ENCODE measurements at places on chromosomes 3 and 15.

DNA sequence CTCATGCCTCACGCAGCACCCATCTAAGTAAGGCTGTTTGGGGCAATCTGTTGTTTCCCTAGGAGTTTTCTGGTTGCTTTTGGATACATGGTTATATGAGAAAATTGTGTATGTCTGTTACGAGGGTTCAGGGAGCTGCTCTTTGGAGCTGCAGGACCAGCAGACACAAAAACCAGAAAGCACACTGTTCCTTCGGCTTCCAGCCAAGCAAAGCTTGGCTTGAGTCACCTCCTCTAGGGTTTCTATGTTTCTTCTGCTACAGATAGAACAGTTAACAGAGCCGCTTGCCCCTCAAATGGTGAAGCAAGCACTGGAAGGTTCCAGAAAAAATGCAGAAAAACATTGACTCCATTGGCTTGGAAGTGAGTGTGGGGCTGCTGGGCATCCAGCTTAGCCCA is 49.2 kb upstream of the CTDSPL start:
- no peak for DNase-seq

GRCh38 chr3:55090291-55090690 is 162.4 kb upstream of the LRTM1 start:
- DNase-seq = no peak

DNA sequence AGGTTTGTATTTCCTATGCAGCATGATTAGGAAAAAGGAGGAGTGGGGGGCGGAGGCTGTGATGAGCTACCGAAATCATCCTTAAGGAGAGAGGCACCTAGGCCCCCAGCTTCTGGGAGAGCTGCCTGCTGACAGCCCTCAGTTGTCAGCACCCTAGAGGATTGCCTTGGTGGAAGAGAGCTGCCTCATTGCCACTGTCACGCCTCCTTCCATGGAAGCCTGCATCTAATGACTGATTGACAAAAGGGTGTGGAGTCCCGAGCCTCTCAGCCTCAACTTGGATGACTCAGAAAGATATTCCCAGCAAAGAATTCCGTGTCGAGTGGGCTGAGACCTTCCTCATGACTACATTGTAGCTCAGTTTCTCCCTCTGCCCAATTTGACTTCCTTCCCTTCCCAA is 320.4 kb upstream of the PROK2 start:
- no peak for DNase-seq

GRCh38 chr3:124577494-124578167 is 152.6 kb upstream of the UMPS start:
- no peak for DNase-seq

- no peak for DNase-seq
These were observed 68.2 kb downstream of the AAGAB start for GRCh38 chr15:67186226-67186649.

DNA sequence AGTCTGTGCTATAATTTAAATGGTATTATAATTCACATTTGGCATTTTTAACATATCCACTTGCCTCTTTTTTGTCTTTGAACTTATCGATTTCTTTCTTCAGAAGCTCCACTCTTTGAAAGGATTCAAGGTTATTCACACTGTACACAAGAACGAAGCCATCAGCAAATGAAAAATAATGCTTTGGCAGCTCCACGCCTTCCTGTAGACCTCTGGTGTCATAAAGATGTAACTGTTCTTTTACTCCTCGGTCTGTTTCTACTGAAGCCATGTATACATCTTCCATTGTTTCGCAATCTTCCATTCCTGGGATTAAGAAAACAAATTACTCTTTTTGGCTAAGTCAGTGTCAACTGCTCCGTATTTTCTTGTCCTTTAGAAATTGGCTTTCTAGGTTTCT is 16.0 kb downstream of the NKIRAS1 start:
- no peak for DNase-seq

- DNase-seq = peak; percentile 47
These were observed 372.3 kb downstream of the SV2B start for GRCh38 chr15:91472316-91472756.

- DNase-seq = peak; percentile 6
These were observed 34.6 kb upstream of the SPRED1 start for GRCh38 chr15:38217788-38218609.

DNA sequence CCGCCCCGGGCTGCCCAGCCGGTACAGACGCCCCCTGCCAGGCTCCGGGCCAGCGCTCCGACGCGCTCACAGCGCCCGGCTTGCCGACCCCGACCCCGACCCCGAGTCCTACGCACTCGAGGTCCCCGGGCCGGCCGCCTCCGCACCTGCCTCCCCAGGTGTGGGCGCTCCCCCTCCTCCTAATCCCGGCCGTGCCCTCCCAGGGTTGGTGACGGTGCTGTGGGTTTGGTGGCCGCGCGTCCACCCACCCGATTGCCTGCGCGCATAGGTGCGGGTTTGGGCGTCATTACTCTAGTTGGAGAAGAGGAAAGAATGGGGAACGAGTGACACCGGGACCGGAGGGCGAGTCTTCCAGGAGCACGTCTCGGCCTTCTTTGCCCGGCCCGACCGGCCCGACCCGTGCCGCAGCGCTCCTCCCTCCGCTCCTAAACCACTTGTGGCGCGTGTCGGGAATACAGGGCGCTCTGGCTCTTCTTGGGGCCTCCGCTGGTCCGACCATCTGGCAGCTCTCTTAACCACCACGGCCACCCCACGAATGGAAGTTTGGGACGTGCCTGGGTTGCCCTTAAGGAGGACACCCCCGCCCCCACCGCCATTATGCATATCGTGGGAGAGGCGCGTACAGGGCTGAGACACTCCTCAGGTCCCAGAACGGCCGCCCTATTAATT is 810 bp upstream of the THRB start:
- DNase-seq = no peak

GRCh38 chr3:141375381-141376301 is 7.3 kb downstream of the ZBTB38 start:
- DNase-seq = no peak

GRCh38 chr3:66706890-66707289 is 206.1 kb upstream of the LRIG1 start:
- DNase-seq = no peak

DNA sequence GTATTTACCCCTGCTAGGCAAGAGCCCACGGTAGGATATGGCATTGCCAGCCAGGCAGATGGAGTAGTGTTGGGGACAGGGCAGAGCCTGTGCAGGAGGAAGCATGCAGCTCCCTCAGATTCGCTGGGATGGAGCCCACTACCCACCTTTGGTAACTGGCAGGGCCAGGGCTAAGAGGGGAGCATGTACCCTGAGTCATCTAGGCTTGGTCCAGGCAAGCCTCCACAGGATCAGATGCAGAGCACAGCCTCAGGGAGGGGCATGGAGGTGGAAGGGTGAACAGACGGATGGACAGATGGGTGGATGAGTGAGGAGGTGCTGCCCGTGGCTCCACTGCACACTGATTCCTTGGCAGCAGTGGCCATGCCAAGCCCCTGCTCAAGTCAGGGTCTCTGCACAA is 33.0 kb downstream of the IL20RB start:
- no peak for DNase-seq

DNA sequence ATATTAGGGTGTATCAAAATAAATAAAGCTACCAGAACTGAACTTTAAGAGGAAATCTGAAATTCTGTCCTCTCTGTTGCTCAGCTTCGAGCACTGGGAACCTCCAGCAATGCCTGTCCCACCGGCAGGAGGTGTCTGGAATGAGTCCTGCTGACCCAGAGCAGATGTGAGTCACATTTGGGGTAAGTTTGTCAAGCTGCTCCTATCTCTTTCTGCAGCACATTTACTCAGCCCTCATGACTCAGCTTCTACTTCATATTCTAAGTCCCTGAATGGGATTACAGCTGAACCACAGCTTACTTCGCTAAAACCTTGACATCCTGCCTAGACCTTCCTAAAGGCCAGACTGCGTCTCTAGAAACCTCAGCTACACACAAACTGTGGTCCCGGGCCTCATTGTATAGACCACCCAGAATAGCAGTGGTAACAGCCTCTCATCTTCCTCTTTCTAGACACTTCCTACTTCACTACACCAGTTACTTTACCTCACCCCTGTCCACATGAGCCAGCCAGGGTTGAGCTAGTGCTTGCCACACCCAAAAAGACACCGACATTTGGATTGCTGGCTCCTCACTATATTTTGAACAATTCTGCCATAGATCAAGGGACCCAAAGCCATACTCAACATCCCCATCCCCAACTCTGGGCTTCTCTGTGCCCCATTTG is 109.6 kb upstream of the TMCO5A start:
- no peak for DNase-seq

DNA sequence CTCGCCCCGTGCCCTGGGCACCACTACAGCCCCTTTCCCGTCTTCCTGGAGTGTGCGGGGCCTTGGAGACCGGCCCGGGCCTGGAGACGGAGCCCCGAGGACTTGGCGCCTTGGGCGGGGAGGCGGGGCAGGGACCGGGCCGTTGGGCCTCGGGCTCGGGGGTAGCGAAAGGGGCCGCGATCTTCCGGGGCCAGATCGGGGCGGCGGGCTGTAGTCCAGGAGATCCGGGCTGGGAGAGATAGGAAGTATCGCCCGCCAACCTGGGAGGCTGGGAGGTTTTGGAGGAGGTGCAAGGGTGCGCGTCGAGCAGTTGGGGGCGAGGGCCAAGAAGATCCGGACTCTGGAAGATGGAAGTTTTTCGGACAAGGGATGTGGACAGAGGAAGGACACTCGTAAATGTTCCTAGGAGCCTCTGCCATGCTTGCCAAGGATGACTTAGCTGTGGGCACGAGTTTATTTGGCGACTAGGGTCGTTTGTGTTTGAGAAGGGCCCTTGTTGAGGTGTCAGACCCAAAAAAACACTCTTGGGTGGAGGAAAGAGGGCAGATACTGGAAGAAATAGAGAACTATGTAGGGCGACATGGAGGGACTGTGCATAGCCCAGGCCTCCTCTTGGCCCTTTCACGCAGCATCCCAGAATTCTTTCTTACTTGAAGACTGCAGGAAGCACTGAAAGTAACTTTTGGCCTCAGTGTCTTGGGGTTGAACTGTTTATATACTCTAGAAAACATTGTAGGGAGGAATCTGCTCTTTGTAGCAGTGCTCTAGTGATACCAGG is 712 bp downstream of the RTF1 start:
- DNase-seq = no peak
